ENCODE measurements at places on chromosomes 11 and 22.
A peak's percentile ranks its signal among the peaks of the same experiment; 100 is the strongest.

DNA sequence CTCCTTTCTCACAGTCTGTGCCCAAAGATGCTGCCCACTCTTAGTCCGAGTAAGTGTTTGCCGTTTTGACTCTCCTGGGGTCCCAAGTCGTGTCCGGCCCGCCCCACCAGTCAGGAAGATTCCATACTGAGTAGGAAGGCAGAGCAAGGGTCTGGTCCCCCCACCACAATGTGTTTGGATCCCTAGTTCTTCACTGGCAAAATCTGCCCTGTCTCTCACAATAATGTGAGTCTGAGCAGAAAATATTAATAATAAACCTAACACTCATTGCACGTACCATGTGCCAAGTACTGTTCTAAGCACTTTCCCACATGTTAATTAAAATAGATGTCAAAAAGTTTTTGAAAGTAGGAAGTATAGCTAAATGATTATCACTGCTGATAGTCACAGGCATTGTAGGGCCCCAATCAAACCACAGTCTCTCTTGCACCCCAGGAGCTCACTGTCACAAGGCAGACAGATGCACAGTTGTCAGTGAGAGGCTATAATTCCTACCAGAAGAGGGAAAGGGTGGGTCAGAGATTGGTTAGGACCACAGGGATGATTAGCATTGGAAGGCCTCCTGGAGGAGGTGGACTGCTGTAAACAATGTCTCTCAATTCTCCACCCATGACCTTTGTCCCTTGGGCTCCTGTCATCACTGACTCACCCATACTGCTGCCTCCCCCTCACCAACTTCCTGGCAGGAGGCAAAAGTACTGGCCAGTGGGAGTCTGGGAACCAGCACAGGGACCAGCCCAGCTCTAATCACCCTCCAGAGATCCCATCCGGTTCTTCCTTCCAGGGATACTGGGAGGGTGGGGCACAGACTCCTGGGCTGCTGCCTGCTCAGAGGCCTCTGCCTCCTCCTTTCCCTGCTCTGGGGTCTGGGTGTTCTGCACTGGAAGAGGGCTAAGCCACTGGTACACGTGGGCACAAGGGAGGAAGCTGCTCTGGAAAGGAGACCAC is 1.0 kb upstream of the POLD4 start:
- DNase-seq = peak; percentile 73

DNA sequence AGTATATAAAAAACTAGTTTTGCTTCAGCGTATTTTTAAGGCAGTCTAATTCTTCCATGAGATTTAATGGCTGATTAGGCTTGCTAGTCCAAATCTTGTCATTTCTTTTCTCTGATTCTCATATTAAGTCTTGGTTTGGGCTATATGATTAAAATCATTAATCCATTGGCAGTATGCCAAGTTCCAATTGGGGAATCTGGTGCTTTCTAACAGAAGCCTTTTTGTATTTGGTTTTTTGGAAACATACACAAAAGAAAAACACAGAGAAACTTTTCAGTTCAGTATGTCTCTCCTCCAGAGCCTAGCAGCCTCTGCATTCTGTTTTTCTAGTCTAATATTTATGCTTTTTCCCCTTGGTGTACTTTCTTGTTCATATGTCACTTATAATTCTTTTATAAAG is 37.9 kb downstream of the SWAP70 start:
- DNase-seq = no peak

DNA sequence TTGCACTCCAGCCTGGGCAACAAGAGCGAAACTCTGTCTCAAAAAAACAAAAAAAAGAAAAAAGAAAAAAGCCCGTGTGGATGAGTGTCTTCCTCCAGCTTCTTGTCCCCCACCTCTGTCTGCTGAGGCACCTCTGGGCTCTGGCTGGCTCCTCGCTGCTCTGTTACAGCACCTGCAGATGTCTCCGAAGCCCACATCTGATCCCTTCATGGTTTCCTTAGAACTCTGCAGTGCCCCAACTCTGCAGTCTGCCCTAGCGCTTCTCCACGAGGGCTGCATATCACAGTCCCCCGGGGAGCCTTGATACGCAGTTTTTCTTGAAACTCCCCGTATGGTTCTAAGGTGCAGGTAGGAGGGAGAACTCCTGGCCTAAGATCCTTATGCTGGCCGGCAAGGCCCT is 15.9 kb downstream of the KCTD17 start:
- DNase-seq = no peak

GRCh38 chr22:48423481-48423911 is 1404.2 kb downstream of the BRD1 start:
- no peak for DNase-seq

DNA sequence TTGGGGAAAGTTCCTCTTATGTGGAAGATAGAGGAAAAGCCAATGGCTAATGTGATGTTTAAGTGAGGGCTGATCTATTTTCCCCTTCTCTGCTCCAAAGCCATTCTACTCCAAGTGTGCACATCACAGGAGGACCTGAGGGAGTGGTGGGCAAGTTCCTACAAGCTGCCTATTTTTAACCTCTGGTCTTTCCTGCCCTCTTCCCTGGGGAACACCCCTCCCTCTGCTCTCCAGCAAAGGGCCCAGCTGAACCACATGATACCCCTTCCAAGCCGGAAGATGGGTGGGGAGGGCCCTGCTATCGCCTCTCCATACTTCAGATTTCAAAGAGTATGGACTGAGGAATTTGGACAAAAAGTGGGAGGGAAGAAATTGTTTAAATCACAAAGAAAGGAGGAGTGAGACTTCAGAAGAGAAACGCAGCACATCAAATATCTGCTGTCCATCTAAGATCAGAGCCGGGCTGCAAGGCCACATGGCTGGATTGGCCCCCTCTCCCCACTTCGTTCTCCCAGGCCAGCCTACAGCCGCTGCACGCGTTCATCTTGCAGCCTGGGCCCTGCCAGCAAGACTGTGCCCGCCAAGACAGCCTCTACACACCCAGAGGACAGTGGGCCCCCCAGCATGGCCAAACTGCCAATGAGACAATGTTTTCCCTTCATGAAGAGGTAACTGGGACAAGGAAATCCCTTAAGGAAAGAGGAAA is 77.5 kb downstream of the MICAL3 start:
- DNase-seq = no peak

- peak; percentile 7 for DNase-seq
Observed at GRCh38 chr22:45244916-45245315, 4.2 kb upstream of the KIAA0930 start.

DNA sequence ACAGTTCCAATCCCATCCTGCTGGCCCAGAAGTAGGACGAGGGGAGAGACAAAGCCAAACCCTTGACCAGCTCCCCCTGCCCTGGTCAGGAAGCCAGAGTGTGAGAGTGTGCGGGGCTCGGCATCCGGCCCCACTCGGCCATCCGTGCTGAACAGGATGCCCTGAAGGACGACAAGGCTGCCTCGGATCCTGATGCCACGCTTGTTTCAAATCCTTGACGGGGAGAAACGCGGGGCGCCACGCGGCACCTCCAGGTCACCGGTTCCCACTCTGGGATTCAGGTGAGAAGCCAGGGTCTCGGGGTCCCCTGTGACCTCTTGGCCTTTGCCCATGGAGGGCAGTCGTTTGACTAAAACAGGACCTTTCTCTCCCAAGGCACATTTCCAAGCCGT is 167.8 kb downstream of the BRD1 start:
- no peak for DNase-seq

GRCh38 chr11:125627236-125627910 is 2.4 kb downstream of the CHEK1 start:
- no peak for DNase-seq

- DNase-seq = peak; percentile 24
Observed at GRCh38 chr11:121881806-121882205, 234.2 kb downstream of the BLID start.

- no peak for DNase-seq
Observed at GRCh38 chr11:112241486-112241885, 15.3 kb downstream of the PTS start.

DNA sequence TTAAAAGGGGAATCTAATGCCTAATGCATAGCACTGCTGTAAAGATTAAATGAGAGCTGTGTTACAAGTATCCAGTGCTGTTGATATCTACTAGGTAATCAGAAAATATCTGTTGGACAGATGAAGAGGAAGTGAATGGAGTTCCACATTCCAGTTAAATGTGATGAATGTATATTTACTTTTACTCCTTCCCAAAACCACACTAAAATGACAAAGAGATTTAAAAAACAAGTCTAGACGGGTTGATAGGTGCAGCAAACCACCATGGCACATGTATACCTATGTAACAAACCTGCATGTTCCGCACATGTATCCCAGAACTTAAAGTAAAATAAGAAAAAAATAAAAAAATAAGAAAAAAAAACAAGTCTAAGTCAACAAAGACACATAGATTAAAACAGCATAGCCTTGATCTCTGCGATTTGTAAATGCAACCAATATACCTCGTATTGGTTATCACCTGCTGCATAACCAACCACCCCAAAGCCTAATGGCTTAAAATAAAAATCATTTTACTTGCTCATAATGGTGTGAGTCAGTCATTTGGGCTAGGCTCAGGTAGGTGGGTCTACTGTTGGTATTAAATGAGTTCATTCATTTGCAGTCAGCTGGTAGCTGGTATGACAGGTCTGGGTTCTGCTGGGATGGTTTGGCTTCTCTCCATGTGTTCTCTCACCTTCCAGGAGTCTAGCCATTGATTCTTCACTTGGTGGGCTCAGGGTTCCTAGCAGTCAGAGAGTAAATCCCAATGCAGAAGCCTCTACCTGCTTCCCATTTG is 39.7 kb upstream of the SLC6A5 start:
- no peak for DNase-seq

DNA sequence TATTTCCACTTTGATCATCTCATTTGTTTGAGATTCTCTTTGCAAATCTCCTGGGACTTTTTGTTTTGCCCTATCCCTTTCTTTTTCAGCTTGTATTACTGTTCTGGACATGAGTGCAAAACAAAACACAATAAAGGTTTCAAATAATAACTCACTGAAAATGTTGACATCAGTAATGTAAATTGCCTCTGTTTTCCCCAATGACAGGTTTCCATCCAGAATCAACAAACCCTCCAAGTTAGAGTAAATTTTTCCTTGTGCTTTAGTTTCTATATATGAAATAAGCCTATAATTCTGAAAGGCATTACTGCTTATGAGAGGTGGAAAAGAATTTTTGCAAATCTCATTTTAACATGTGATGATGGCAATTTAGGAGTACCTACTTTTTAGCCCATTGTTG is 187.0 kb upstream of the ANO3 start:
- DNase-seq = no peak

DNA sequence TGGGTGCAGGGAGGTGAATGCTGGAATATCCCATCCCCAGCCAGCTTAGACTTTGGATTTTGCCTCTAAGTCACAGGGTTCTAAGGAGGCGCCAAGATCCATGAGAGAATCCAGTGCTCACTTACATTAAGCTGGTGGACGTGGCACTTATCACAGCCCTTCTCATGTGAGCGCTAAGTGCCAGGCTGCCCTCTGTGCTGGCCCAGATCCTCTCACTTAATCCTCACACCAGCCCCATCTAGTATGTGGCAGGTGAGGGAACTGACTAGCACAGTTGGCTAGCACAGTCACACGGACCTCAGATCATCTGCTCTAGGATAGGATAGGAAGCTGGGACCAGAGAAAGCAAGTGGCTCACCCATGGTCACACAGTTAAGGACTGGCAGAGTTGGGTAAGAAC is 3.6 kb downstream of the HMOX1 start:
- DNase-seq = no peak

GRCh38 chr11:115780646-115781362 is 276.6 kb upstream of the CADM1 start:
- no peak for DNase-seq

- no peak for DNase-seq
Observed at GRCh38 chr11:68974421-68975194, 6.2 kb downstream of the MRGPRD start.

- no peak for DNase-seq
Observed at GRCh38 chr22:38784856-38785255, 9.1 kb downstream of the DNAL4 start.

GRCh38 chr11:10139143-10139542 is 154.9 kb downstream of the SBF2 start:
- no peak for DNase-seq

GRCh38 chr11:45461514-45461913 is 175.4 kb upstream of the SYT13 start:
- DNase-seq = no peak

DNA sequence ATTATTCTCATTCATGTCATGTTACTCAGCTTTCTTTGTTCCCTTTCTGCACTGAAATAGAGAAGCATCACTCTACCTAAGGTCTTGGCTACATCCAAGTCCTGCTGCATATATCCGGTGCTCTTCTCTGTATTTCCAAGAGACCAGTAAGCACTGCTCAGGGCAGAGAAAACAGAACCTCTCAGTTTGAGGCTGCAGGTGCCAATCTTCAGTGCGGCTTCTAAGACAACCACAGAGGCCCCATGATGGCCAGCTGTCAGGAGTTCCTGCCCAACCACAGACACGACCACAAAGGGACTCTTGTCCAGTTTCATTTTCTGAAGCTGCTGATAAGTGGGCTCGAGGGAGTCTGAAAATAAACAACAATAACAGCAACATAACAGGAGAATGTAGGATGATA is 378.4 kb upstream of the PITPNB start:
- DNase-seq = peak; percentile 4
